T-helper 17 cell (primary cell): ENCODE measurements at places on chromosomes 16 and 17.

DNA sequence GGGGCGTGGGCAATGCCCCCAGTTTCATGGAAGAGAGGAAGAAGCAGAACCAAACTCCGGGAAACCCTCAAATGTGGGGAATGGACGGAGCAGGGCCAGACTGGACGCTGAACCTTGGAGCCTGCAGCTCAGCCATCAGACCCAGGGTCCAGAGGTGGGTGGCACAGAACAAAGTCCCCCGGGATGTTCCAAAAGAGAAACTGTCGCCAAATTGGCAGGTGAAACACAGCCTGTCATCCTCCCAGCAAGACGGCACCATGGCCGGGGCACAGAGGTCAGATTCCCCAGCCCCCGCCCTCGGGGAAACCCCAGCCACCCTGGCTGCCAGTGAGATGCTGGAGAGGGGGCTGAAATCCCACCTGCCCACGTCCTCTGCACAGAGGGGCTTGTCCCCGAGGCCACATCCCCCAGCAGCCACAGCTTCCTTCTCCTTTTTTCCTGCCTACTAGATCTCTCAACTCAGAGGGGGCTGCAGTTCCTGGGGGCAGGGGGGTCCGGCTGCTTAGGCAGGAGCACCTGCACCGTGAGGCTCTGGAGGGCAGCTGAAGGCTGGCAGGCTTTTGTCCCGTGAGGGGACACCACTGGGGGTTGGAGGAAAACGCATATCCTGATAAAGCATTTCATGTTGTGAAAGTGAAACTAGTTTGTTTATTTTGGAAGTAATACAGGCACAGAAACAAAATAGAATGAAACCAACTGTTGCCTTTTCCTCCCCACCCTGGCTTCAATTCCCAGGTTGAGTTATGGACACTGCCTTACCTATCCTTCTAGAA lies 1.2 kb upstream of the SECTM1 start:
- no peak for DNase-seq

DNA sequence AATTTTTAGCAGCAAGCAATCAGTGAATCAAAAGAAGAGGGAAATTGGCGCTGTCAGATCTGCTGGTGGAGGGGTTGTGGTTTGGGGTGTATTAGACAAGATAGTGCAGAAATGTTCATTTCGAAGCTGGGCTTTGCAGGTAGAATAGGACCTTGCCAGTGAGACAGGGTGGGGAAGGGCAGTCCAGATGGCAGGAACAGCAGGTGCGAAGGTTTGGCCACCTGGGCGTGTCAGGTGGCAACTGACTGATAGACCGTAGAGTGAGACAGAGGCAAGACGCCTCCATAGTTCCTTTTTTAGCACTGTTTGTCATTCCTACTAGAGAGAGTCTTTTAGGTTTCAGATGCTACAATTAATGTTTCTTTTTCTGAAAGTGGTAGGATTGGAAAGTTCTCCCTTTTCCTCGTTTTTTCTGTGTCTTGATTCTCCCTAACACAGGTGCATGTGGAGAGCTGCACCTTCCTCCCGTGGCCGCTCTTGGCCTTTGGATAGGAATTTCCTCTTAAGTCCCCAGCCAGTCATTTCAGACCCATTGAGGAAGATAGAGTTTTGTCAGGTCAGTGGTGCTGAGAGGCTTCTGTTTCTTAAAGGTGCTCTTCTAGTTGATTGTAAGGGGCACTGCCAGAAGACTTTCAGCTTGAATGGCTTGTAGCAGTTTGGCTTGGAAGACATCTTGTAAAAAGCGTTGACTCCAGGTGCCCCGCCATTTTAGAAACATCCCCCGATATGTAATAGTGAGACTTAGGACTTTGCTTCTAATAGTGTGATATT lies 315.6 kb downstream of the SNX29 start:
- DNase-seq: no peak

DNA sequence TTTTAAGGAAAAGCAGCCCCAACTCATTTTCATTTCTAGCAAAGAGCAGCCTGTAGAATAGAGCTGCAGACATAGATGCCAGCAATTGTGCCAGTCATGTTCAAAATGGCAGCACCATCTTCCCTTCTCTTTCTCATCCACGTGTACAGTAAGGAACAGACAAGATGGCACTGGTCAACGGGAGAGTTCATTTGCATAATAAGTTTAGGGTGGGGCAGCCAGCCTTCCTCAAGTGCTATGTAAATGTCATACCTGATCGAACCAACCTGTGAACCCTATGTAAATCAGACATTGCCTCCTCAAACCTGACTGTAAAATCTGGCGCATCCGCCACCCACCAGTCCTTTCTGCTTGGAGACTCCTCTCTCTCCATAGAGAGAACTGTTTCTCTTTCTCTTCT lies 150.0 kb upstream of the CDH13 start:
- no peak for DNase-seq

DNA sequence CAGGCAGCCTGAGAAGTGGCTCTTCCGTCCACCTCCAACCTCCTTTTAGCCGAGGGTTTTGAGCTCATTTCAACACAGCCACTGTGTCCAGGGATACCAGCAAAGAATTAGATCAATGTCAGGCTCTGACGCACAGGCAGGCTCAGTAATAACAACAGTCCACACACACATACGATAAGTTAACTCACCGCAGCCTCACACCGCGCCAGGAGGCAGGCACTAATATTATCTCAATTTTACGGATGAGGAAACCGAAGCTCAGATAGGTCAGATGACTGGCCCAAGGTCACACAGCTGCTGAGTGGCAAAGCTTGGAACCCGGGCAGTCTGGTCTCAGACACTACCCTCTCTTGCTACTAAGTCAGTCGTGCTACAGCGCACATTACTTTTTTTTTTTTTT lies 22.9 kb downstream of the ABR start:
- no peak for DNase-seq

DNA sequence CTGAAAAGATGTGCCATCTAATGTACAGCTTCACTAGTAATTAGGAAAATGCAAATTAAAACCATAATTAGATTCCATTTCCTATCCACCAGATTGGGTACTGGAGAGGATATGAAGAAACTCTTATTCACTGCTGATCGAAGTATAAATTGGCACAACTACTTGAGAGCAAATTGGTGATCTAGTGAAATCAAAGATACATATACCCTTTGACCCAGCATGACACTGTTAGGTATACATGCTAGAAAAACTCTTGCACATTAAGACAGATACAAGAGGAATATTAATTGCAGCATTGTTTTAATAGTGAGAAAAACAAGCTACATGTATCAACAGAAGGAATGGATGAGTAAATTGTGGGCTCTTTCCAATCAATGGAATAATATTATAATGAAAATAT lies 48.8 kb downstream of the BRIP1 start:
- no peak for DNase-seq

DNA sequence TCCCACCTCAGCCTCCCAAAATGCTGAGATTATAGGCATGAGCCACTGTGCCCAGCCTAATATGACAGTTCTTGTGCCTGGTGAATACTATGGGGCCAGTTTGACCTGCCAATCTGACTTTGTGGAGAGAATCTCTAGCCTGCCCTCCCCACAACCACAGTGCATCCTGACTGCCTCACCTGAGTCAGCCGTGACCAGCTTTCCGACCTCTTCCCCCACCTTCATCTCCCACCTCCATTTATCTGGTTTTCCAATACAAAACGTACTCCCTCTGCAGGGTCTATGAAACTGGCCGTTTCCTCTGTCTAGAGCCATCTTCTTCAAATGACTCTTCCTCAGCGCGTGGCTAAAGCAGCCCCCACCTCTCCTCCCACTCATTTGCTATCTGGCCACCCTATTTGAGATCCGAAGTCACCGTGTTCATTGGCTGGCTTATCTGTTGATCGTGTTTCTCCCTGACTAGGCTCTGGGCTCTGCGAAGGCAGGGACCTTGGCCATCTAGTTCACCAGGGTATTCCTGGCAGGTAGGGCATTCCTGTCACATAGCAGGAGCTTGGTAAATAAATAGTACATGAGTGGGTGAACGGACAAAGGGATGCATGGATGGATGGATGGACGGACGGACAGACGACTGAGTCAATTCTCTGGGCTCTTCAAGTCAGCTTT lies 22.3 kb upstream of the PLLP start:
- DNase-seq: no peak
